ENCODE measurements at places on chromosomes 4 and X.

DNA sequence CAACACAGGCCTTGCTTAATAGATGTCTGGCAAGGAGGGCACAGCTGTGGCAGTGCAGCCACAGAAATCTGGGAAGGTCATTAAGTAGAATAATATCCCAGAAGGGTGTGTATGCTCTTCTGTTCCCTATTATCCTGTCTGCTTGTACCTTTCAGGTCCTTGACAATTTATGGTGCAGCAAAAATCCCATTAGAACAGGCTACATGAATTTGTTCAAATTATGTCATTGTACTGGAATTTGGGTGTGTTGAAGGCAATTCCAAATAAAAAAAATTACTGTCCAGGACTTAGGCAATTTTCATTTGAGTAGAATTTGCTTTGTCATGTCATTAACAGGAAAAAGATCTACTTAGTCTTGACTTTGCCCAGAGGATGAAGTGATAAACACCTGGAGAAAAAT, 192.1 kb downstream of the IDS start:
- no peak for DNase-seq

GRCh38 chrX:149633511-149633910, 1.9 kb upstream of the TMEM185A start:
- DNase-seq, result no peak

DNA sequence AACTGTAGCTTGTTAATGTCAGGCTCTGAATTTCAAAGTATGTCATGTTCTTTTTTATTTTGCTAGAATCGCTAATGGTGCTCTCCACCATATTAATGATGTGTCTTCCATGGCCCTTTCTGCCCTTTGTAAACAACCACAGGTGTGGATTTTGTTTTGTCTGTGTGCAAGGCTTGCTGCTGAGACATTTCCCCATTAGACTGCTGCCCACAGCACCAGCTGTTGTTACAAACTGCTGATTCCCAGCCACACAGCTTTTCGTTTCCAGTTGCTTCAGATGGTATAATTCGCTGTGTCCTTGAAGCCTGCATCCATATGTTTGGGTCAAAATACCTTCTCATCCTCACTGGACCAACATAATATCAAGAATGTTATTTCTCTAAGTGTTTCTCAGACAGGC, 32.8 kb downstream of the KCNIP4 start:
- no peak for DNase-seq

- peak; percentile 70 for DNase-seq
Observed at GRCh38 chrX:41384051-41384705, 50.2 kb downstream of the DDX3X start.

GRCh38 chr4:173405840-173406606, 7.1 kb upstream of the SCRG1 start:
- no peak for DNase-seq

GRCh38 chr4:164959896-164960295, 17.6 kb downstream of the TRIM61 start:
- no peak for DNase-seq

DNA sequence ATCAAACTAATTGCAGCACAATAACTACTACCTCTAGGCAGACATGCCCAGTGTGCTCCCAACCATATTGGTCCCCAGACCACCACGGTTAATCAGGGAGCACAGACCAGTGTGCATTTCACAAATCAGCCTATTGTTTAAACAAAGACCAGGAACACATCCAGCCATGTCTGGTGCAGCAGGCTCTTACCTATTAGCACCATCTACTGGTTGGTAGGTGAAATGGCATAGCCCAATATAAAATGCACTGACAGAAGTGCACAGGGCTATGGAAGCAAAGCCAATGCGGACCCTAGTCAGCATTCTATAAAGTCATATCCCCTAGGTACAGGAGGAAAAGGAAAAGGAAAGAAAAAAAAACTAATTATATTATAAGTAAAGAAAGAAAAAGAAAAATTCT, 15.5 kb upstream of the CYLC1 start:
- no peak for DNase-seq

DNA sequence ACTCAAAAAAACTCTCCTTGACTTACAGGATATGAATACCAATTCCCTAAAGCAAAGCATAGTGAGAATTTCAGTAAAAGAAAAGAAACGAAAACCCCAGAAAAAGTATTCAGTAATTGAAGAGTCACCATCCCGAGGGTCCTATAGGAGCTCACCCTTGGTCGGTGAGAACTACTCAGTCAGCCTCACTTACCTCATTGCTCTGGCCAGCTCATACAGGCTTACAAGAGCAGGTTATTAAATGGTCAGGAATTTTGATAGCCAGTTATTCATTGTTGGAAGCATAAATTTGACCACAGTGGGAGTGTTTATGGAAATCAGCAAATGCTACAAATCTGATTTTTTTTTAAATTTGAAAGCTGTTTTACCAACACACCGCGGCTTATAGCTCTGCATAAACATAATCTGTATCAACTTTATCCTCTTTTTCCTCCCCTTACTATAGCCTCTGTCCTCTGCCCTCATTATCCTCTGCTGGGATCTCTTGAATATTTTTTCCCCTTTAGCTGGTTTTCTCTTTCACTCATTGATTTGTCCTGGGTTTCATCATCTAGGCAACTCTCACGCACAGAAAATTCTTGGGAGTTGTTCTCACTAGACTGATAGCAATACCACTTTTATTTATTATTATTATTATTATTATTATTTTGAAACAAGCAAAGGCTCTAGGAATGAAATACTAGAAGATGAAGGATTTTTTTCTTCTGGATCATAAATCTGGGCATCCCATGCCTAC, 11.0 kb upstream of the CXCL2 start:
- DNase-seq, result no peak

GRCh38 chr4:107640197-107640596, 79.8 kb downstream of the PAPSS1 start:
- no peak for DNase-seq

GRCh38 chr4:173371292-173372192, 788 bp downstream of the SAP30 start:
- DNase-seq, result peak; percentile 49

DNA sequence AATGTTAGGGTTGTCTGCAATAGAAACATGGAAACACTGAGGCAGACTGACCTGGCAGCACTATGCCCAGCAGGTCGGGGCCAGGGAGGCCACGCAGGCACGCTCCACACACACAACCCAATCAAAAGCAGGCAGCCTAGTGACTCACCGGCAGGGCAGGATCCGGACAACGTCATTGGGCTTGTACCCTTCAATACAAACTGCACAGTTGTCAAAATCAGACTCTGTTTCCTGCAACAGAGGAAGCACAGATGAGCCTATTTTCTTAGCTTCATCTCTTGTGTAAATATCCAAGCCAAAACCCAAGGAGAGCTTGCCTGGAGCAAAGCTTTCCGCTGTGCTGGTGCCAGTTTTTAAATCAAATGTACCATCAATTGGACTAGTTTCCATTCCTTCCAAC, 185.8 kb downstream of the RNF150 start:
- no peak for DNase-seq

GRCh38 chrX:152895724-152896420, 2.0 kb upstream of the ZNF185 start:
- no peak for DNase-seq

DNA sequence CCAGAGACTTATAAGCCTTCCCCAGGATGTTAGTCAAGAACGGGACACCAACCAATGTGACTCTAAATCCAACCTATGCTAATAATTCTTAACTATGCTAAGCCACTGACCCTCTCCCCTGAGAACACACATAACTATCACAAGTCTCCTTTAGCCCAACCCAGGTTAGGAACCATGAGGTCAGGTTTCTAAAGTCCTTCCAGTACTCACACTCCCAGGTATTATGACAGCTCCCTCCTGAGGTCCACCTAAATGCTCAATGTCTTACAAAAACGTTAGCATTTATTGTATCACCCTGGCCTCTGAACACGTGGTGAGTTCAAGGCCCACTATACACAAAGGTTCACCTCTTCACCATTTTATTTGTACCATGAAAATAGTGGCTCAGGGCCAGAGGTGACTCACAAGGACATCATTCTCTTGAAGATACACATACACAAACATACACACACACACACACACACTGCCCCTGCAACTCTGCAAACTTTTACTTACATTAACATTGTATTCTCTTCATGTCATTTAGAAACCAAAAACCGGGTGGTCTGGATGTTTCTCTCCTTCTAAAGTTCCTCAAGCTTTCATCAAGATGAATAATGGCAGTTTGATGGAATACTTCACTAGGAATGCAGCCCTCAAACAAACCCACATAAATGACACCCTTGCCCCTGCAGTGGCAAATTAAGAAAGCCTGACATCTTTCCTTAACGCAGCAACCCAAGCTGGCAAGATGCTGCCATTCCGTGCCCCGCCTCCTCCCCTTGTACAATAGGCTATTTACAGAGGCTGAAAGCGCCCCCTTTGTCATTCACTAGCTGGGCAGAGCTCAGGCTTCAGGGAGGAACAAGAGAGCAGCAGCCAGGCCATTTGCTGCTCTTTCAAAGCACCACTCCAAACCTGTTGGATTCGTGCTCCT, 17.7 kb downstream of the ACSL1 start:
- DNase-seq, result no peak

- DNase-seq, result no peak
Observed at GRCh38 chrX:68018248-68019203, 414.8 kb downstream of the OPHN1 start.

DNA sequence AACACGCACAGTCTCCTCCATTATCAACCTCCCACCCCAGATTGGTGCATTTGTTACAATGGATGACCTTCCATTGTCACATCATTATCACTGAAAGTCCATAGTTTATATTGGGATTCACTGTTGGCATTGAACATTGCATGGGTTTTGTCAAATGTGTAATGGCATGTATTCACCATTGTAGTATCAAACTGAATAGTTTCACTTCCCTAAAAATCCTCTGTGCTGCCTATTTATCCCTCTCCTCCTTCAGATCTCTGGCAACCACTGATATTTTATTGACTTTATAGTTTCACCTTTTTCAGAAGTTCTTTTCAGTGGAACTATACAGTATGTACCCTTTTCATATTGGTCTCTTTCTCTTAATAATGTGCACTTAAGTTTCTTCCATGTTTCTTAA, 1565.4 kb downstream of the PCDH18 start:
- no peak for DNase-seq

- no peak for DNase-seq
Observed at GRCh38 chr4:56786955-56787354, 34.5 kb downstream of the SPINK2 start.

GRCh38 chrX:82848111-82848510, 660.0 kb upstream of the POU3F4 start:
- no peak for DNase-seq

DNA sequence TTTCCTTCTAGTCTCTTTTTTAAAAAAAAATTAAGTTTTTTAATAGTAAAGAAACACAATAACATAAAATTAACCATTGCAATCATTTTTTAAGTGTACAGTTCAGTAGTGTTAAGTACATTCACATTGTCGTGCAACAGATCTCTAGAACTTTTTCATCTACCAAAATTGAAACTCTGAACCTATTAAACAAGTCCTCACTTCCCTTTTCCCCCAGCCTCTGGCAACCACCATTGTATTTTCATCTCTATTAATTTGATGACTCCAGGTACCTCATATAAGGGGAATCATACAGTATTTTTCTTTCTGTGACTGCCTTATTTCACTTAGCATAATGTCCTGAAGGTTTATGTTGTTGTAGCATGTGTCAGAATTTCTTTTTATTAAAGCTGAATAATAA, 31.8 kb downstream of the MSL3 start:
- no peak for DNase-seq

DNA sequence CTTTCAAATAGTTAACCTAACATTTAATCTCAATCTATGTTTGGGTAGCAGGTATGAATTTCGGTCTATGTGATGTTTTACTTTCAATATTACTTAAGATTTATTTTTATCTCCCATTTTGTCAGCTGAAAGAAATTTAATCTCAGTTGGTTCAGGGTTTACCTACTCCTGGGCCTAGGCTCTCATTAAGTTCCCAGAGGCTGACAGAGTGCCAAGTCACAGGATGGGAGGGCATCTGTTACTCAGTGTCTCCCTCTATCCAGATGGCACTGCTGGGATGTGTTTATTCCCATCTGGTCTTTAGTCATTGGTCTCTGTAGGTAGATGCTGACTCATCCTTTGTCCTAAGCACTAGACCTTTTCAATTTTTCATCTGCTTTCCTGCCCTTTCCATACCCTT, 129.4 kb upstream of the ARSJ start:
- DNase-seq, result no peak

GRCh38 chrX:103688946-103689345, 2.4 kb upstream of the MORF4L2 start:
- DNase-seq, result peak; percentile 49

GRCh38 chrX:31228909-31229308, 157.1 kb upstream of the FTHL17 start:
- DNase-seq, result no peak

- DNase-seq, result no peak
Observed at GRCh38 chrX:42119076-42119475, 195.7 kb upstream of the CASK start.

DNA sequence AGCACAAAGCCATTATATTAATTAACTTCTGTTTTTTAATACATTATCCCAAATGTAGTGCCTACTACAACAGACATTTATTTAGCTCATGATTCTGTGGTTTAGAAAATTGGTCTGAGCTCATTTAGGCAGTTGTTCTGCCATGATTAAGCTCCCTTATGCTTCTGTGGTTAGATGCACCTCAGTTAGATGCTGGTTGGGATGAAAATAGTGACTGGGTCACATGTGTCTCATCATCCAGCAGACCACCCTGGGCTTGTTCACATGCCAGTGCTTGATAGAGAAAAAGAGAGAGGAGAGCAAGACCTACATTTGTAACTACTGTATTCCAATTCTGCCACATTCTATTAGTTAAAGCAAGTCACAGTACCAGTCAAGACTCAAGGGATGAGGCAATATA, 376.4 kb upstream of the GNPDA2 start:
- DNase-seq, result no peak

DNA sequence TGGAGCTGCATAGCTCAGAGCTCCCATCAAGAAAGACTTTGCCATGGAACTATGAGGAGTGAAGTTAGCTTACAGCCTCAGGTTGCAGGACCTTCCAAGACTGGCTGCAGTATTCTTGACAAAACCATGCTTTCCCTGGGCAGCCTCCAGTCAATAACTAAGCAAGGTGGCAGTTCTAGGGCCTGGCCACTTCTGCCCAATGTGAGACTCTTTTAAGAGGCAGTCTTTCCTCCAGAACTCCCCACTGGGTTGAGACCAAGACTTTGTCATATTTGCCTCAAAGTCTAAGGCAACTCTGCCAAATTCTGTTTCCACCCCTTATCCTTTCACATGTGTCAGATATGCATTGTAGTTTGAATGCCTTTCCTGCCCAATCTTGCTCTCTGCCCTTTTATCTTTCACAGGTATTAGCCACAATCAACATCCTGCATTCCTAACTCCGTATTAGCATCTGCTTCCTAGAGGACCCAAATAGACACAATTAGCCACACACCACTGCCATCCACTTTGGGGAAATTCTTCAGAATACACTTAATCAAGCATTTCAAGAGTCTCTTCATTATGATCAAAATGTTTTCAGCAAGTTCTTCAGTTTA, 17.7 kb upstream of the SLC25A43 start:
- no peak for DNase-seq

- DNase-seq, result peak; percentile 76
Observed at GRCh38 chrX:153582896-153583295, 16.0 kb downstream of the CCNQ start.

Measured in CD4-positive, alpha-beta T cell treated with Interleukin-4 for 1 hour (primary cell).